ENCODE measurements at places on chromosomes 6 and 20.

- DNase-seq: no peak
Measured at GRCh38 chr6:46097366-46097765, 32.4 kb upstream of the ENPP4 start.

- no peak for DNase-seq
Measured at GRCh38 chr6:112007805-112008204, 46.1 kb upstream of the CCN6 start.

- DNase-seq: no peak
Measured at GRCh38 chr6:111973118-111973761, 80.7 kb upstream of the CCN6 start.

DNA sequence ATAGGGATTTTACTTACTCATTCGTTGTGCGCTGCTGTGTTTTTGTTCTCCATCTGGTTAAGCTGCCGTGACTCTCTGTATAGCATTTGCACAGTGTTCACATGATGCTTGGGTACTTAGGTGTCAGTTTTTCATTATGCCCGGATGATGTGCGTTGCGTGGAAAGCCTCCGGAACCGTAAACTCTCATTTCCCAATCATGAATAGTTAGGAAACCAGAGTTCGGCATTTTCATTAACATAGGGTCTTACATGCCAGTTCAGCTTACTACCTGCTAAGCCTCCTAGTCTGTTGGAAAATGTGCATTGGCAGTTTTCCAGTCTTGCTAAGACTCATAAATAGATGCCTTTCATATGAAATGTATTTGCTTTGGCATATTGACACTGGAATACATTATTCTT, 483.4 kb upstream of the FLRT3 start:
- DNase-seq: no peak

- DNase-seq: no peak
Measured at GRCh38 chr20:25247518-25247955, 348 bp upstream of the PYGB start.

DNA sequence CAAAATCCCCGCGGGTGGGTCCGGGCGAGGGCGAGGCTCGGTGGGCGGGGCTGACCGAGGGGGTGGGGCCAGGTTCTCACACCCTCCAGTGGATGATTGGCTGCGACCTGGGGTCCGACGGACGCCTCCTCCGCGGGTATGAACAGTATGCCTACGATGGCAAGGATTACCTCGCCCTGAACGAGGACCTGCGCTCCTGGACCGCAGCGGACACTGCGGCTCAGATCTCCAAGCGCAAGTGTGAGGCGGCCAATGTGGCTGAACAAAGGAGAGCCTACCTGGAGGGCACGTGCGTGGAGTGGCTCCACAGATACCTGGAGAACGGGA, 809 bp downstream of the HLA-G start:
- no peak for DNase-seq

DNA sequence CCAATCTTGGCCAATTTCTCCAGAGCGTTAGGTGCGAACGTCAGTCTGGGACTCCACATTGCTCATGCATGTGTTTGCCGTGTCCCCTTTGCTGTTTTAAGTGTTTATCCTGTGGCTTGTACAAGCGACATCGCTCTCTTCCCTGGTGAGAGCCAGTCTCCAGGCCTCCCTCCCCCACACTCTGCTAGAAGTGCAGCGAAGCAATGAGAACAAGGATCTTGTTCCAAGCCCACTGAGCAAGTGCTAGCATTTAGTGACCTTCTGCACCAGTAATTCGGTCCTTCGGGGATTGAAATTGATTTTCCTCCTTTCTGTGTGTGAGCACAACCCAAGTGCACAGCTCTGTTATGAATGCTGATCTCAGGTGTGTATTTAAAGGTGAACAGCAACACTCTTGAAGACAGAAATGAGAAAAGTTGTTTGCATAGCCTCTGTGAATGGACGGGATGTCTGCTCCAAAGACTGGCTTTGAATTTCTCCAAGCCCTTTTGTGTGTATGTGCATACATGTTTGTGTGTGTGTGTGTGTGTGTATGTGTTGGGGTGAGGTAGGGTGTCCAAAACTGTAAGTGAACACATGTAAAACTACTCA, 29.0 kb downstream of the CD83 start:
- no peak for DNase-seq

GRCh38 chr20:21520702-21521595, 7.1 kb upstream of the NKX2-2 start:
- DNase-seq: no peak

DNA sequence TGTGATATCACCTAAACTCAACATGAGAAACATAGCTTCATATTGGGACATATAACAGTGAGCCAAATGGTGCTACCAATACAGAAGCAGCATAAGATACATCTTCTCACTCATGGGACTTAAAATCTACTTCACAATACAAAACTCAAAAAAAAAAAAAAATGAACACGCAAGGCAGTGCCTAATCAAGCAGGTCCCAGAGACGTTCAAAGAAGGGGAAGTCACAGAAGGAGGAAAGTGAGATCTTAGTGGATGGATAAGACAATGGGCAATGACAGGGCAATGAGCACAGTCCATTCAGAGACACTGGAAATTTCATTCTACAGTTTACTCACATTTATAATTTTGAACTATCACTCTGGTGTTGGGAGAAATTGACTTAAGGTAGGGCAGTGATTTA, 88.3 kb downstream of the FAM50B start:
- DNase-seq: no peak

DNA sequence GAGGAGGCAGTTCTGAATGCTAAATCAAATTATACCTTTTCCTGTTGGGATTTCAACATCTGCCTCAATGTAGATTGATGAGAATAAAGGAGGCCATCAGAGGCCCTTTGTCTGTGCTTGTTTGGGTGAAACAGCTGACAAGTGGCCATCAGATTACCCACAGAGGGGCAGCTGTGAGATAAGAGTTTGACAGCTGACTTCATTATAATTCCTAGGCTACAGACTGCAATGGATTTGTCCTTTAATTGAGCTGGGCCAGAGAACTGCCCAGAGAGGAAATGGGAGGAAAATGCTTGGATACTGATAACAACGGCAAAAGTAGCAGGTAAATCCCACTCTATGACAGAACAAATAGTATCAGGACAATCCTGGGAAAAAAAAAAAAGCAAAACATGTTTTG, 649.4 kb downstream of the HDGFL1 start:
- DNase-seq: no peak
